SK-MEL-5 (cell line): ENCODE measurements at places on chromosomes 1 and 21. TPM values are rescaled to one million over a fixed set of nuclear protein-coding genes. Genes with fewer than 3 reads are reported as not detected.

DNA sequence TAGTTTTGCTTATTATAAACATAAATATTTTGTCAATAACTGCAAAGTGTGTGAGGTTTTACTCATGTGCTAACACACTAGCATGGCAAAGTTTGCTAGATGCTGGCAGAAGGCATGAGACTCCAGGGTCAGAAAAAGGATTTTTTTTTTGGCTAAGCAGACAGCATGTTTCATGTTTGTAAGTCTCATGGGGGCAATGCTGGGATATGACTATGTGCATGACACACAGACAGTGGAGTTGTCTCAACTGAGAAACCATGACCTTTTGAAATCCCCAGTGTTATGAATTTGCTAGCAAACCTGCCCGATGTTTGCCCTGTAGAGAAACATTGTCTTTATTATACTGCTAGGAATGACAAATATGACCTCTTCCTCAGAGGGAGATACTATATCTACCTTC is 448.2 kb downstream of the BRINP3 start:
- DNase-seq: no peak

- DNase-seq: peak; percentile 71
Observed at GRCh38 chr1:62407398-62408009, 29.3 kb upstream of the USP1 start.

MXRA8 gene
- 0.08 TPM in 1 of 2 replicates, not detected in the other for total RNA-seq

IRF6 gene
- not detected in 2 replicates for total RNA-seq

GRCh38 chr1:151885479-151885878 is 23.8 kb downstream of the THEM4 start:
- no peak for DNase-seq
